Foreskin fibroblast (primary cell): ENCODE measurements at places on chromosomes 5 and 9.
A peak's percentile ranks its signal among the peaks of the same experiment; 100 is the strongest.

- DNase-seq: peak; percentile 66
These were observed 86.0 kb upstream of the SLC30A5 start for GRCh38 chr5:69007726-69008368.

GRCh38 chr5:1037123-1037670, 28.6 kb downstream of the NKD2 start:
- no peak for DNase-seq

GRCh38 chr5:75885321-75885720, 168.1 kb upstream of the POC5 start:
- DNase-seq: no peak

DNA sequence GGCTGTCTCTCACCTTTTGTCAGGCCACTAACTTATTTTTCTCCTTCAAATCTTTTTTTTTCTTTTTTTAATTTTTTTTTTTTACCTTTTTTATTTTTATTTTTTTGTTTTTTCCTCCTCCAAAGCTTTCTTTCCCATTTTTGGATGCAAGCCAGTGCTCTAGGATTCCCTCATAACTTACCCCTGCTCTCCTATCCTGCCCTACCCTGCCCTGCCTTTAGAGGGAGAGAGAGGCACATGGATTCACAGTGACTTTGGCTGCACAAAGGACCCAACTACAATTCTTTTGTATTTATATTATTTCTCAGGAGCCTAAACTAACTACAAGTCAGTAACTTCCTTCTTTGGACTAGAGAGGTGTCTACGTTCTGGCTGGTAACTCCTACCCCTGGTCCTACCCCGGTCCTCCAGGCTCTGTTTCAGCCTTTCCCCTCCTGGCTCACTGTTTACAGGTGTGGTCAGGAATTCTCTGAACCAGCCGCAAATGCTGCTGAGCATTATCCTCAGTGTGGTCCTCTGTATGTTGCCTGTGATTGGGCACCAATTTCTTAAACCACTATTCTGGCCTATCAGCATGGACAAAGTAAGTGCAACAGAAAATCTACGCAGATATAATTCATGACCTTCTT, 8.4 kb upstream of the RUSC2 start:
- peak; percentile 86 for DNase-seq

- DNase-seq: no peak
These were observed 41.0 kb downstream of the FAT2 start for GRCh38 chr5:151550146-151550545.

- DNase-seq: no peak
These were observed 73.2 kb downstream of the SNCAIP start for GRCh38 chr5:122385286-122385685.

GRCh38 chr5:164652276-164652660, 1146.8 kb downstream of the MAT2B start:
- DNase-seq: no peak

DNA sequence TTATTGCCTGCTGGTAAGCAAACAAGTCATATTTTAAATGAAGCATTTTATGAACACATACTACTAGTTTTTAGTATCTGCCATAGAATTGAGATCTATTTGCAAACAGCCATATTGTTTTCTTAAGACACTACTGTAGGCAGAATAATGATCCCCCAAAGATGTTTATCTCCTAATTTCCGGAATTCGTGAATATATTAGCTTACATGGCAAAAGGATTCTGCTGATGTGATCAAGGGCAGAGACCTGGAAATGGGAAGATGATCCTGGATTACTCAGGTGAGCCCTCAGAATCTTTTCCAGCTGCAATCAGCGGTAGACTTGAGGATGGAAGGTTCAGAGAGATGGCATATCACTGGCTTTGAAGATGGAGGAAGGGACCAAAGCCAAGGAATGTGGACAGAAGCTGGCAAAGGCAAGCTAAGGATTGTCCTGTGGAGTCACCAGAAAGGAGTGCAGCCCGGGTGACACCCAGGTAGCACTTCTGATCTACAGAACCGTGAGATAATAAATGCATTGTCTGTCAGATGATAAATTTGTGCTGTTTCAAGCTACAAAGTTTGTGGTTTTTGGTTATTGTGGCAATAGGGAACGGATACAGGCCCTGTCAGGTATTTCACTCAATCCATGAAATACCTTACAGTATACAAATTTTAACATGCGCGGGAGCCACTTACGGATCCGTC, 1.0 kb upstream of the ERCC6L2 start:
- peak; percentile 30 for DNase-seq
